ENCODE measurements at places on chromosomes 5 and 9.

DNA sequence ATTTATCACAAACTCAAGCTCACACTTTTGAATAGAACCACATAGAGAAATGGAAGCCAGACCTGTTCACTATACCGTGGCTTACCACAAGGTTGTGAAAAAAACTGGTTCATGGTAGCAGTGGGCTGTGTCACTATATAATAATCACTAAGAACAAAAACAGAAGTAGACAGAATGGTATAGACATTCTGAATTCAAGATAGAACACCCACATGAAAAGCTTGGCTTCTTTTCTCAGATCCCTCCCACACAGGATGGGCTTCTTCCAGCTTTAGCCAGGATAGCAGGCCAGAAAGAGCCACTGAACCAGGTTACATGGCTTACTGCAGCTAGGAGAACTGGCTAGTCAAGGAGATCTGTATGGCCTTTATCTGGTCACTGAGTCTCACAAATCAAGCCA is 6.1 kb upstream of the NRG2 start:
- no peak for DNase-seq

- no peak for DNase-seq
These were observed 366.4 kb downstream of the PSAT1 start for GRCh38 chr9:78663369-78663768.

DNA sequence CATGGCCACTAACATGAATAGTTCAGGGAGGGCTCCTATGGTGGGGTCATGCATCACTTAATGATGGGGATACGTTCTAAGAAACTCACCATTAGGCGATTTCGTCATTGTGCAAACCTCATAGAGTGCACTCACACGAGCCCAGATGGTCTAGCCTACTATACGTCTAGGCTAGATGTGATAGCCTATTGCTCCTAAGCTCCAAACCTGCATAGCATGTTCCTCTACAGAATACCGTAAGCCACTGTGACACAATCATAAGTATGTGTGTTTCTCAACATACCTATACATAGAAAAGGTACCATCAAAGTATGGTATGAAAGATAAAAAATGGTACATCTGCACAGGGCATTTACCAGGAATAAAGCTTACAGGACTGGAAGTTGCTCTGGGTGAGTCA is 6.3 kb downstream of the SLIT3 start:
- no peak for DNase-seq

GRCh38 chr9:28970241-28970654 is 1397.0 kb upstream of the C9orf72 start:
- DNase-seq, result no peak

DNA sequence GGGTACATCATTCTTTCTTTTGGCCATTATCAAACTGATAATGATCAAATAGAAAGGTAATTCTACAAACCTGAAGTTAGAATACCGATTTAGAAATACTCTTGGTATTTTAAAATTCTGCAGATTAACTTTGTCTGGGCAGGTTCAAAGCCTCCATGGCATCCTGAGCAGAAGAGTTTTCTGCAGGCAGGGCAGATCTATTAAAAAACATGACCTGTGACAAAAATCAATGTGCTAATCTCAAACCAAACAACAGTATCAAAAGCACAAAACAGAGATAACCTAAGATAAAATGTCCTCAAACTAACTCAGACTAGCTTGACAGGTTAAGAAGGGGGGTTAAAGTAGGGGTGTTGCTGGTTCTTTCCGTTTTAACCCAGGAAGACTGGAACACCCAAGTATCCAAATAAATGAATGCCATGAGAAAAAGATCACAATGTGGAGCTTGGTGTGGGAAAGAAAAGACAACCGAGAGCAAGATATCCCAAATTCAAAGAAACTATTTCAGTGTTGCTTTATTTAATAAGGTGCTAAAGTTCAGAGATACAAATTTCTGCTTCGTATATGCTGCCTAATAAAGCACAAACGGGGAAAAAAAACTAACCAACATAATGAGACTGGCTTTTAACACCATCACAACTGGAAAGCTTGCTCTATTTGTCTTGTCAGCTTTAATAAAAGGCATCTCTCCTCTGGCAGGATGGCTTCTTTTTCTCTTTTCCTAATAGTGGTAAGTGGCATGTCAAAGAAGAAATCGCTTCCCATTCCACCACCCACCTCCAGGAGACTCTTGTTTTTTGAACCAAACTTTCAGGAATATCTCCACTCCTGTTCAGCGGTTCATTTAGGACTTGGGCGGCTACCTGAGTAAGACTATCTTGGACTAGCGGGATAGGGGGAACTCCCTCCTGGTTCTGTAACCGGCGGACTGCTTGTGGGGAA is 2.3 kb downstream of the EFNA5 start:
- DNase-seq, result no peak

GRCh38 chr5:79544131-79544530 is 30.2 kb upstream of the HOMER1 start:
- no peak for DNase-seq

GRCh38 chr5:8239198-8239597 is 370.2 kb downstream of the MTRR start:
- DNase-seq, result no peak

GRCh38 chr9:24382566-24382965 is 163.1 kb downstream of the IZUMO3 start:
- DNase-seq, result no peak

GRCh38 chr9:132538071-132538470 is 44.3 kb upstream of the BARHL1 start:
- no peak for DNase-seq

DNA sequence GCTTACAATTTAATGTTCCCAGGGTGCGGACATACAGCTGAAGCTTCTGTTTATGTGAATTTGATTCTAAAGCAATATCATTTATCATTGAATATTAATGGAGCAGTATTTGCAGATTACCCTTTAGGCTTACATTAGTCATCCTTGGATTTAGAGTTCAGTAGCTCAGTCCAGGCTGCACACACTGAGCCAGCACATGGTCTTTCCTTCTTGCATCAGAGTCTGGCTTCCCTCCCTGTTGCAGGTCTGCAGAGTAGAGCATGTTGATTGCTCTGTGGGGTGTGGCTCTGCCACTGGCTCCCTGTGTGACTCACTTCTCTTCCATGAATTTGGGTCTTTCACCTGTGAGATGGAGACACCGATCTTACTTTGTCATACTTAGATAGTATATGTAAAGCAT is 36.8 kb downstream of the NSG2 start:
- no peak for DNase-seq

- DNase-seq, result no peak
These were observed 88.3 kb downstream of the LHFPL2 start for GRCh38 chr5:78560000-78560855.

GRCh38 chr5:66963559-66963971 is 233.0 kb downstream of the CD180 start:
- DNase-seq, result no peak

DNA sequence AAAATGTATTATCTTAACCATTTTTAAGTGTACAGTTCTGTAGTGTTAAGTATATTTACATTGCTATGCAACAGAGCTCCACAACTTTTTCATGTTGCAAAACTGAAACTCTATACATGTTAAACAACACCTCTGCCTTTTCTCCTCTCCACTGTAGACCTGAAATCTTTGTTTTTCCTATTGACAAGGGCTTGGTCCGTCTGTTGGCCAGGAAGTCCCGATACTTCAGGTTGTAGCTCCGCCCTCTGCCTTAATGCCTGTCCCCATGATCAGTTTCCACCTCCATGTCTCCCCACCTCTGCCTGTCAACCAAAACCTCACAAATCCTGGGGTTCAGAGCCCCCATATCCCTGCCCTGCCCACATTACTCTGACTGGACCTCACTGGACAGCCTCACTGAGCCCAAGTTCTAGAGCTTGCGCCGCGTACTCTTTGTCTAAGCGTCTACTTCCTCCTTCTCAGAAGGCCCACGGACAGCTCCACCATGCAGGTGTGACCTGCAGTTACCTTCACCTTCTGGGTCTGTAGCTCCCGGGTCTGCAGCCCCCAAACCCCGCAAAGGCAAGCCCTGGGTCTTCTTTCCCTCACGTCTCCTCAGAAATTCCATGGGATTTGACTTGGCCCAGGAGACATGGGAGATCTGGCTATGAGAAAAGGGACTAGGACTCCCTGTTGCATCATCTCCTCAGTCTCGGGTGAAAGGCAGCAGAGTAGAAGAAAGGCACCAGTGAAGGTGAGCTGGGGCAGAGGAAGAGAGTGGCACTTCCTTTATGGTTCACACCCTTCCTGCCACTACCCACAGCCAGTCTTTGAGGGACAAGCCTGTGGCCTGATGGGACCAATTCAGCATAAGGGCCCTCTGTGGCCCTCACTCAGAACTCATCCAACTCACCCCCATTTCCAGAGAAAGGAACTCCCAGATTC is 8.0 kb downstream of the GLIPR2 start:
- no peak for DNase-seq

- no peak for DNase-seq
These were observed 115.0 kb upstream of the CACNA1B start for GRCh38 chr9:137762414-137763061.

DNA sequence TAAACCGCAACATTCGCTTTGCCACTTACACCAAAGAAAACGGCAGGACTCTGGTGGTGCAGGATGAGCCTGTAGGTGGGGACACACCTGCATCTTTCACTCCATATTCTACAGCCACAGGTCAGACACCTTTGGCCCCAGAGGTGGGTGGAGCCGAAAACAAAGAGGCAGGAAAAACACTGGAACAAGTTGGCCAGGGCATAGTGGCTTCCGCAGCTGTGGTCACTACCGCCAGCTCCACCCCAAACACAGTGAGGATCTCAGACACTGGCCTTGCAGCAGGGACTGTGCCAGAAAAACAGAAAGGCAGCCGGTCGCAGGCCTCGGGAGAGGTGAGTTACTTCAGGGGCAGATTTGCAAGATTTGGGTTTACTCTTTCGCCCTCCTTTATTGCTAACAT is 33.8 kb downstream of the KDM3B start:
- DNase-seq, result no peak

DNA sequence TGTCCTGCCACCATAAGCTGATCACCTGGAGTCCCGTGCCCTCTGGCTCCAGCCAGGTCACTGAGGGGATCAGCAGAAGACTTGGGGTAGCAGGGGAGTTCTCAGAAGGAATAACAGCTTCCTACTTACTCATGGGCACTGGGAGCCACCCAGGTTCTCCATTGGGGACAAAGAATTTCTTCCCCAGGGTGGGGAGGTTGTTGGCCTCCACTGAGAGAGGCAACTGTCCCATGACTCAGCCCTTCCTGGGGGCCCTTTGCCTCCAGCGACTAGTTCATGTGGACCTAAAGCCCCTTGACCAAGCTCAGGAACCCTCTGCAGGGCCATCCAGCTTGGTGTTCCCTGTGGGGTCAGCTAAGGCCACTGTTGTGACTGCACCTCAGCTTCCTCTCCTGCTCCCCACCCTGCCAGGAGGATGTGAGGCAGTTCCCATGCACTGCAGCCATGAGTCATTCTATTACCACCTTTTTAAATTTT is 175.0 kb downstream of the AUH start:
- no peak for DNase-seq

DNA sequence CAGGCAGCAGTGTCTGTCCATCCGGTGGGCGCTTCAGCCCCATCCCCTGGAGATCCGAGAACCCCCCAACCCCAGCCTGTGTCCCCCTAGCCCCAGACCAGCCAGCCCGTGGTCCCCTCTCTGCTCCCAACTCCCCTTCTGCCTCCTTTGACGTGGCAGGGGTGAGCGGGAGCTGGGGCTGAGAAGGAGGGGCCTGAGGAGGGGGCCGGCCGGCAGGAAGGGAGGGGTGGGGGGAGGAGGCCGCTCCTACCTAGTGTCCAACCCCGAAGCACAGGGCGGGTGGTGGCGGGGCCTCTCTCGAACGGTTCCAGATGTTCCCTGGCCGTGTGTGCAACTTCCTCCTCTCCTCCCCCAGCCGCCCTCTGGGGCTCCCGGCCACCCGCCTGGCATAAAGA is 31.0 kb downstream of the GOLGA2 start:
- DNase-seq, result no peak

DNA sequence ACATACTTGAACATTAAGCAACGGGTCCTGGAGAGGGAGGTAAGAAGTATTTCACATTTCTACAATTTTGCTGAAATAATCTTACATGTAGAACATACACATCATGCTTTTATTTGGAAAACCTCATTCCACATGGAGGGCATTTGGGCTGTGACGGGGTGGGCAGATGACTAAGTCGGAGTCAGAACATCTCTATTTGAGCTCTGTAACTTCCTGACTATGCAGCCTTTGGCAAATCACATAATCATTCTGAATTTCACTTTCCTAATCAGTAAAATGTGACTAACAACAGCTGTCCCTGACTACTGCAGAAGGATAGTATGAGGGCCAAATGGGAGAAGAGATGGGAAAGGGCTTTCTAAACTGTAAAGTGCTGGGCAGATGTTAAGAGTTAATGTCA is 17.1 kb upstream of the IL6ST start:
- no peak for DNase-seq

GRCh38 chr9:121098567-121099198 is 23.9 kb downstream of the CNTRL start:
- DNase-seq, result no peak

- DNase-seq, result no peak
These were observed 28.2 kb downstream of the HTR4 start for GRCh38 chr5:148626081-148626613.

- no peak for DNase-seq
These were observed 861.9 kb downstream of the CDH18 start for GRCh38 chr5:19125956-19126713.

DNA sequence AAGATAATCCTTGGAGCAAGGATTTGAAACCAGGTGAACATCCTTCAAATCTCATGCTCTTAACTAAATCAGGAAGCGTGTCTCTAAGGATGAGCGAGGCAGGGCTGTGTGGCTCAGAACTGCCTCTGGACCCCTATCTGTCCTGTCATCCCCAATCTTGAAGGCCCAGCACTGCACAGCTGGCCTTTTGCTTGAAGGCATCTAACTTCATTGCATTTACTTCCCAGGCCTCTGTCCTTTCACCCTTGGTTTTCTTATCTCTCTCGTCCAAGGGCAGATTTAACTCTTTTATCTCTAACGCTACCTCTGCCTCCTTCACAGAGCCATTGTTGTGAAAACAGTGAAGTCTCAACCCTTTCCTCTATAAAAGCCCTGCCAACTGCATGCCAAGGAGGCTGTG is 83.8 kb downstream of the UGCG start:
- DNase-seq, result no peak

DNA sequence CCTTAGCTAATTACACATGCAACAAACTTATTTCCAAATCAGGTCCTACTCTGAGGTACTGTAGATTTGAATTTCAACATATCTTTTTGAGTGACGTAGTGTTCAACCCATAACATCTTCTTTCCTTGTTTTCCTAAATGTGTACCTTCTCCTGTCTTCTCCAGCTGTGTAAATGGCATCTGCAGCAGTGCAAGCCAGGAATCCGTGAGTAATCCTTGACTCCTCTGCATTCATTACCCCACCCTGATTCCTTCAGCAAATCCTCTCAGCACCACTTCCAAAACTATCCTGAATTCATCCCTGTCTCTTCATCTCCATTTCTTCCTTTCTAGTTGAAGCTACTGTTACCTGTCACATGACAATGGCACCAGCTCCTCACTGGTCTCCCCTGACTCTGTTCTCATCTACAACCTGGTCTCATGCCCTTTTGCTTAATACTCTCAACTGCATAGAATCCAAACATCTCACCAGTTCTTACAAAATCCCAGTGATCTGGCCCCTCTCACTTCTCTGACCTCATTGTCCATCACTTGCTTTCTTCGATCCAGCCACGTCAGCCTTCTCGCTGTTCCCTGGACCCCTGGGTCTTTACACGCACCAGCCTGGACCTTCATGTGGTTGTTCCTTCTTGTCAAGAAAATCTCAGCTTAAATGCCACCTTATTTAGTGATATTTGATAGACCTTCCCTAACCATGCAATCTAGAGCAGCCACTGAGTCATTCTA is 14.6 kb upstream of the TRAF1 start:
- DNase-seq, result no peak

Data from activated CD8-positive, alpha-beta memory T cell treated with anti-CD3 and anti-CD28 coated beads for 4 hours (primary cell).